ENCODE measurements at places on chromosomes 5 and 9.

DNA sequence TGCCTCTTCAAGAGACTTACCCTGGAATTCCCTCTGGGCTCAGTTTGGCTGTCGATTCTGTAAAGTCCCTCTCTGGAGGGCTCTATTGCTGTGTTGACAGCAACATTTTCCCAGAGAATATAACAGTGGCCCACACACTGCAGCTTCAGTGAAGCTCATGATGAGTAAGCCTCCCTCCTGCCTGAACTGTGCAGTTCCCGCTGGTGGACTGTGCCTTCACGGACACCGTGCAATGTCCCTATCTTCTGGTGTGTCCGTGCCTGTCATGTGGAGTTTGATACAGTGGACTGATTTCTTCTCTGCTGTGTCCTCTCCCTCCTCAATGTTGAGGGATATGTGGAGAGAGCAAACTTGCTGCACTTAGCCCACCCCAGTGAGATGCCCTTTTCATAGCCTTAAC lies 109.0 kb downstream of the NTRK2 start:
- DNase-seq: no peak

GRCh38 chr9:27184556-27185351 lies 75.7 kb downstream of the TEK start:
- no peak for DNase-seq

DNA sequence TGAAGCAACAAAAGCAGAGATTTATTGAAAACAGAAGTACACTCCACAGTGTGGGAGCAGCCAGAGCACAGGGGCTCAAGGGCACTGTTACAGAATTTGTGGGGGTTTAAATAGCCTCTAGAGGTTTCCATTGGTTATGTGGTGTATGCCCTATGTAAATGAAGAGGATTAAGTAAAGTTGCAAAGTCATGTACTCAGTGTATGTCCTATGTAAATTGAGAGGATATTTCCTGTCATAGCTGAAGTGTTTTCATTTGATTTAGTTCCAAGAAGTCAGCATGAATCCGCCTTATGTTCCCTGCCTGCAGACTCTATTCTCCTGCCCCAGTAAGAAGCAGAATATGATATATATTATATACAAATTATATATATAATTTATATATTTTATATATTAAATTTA lies 966.0 kb upstream of the COX7C start:
- no peak for DNase-seq

- DNase-seq: no peak
These were observed 107.3 kb upstream of the SPIN1 start for GRCh38 chr9:88280816-88281382.

Data from SHP77 (cell line).